Nephron progenitor cell (in vitro differentiated cells): ENCODE measurements at places on chromosomes 4 and X.
A peak's percentile ranks its signal among the peaks of the same experiment; 100 is the strongest.

- no peaks in the 10 kb centered on the region for H3K4me1 ChIP-seq
- H3K36me3 ChIP-seq = no peaks in the 10 kb centered on the region
- peaks cover 4% of the 10 kb centered on the region for H3K27me3 ChIP-seq
- no peak overlapping the region for H3K4me3 ChIP-seq
- no peak for DNase-seq
Measured at GRCh38 chrX:9127986-9128385, 94.1 kb upstream of the FAM9B start.

GRCh38 chr4:161702287-161702686 is 461.5 kb downstream of the FSTL5 start:
- no peak overlapping the region for H3K4me3 ChIP-seq
- H3K27ac ChIP-seq = no peak overlapping the region
- no peak for DNase-seq
- H3K27me3 ChIP-seq = peaks cover 3% of the 10 kb centered on the region
- no peaks in the 10 kb centered on the region for H3K4me1 ChIP-seq
- no peaks in the 10 kb centered on the region for H3K36me3 ChIP-seq

DNA sequence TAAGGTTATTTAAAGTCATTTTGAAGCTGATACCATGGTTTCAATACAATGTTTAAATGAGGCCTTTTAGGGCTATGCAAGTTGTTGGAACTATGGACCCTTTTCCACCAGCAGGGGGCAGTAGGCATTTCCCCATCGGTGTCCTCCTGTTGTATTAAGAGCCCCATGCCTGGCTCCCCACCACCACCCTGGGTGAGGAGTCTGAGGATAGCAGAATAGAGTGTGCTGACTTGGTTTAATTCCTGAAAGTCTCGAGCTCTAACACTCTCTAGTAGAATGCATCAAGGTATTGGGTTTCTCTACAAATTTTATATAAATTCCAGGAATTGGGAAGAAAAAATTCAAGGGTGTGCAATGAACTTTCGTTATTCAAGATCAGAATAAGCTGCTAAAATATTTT is 234.8 kb upstream of the JADE1 start:
- H3K27ac ChIP-seq = no peak overlapping the region
- H3K36me3 ChIP-seq = no peaks in the 10 kb centered on the region
- H3K4me3 ChIP-seq = no peak overlapping the region
- peaks cover 21% of the 10 kb centered on the region for H3K4me1 ChIP-seq

GRCh38 chr4:97394653-97395052 is 748.6 kb downstream of the STPG2 start:
- no peak overlapping the region for H3K27ac ChIP-seq
- no peaks in the 10 kb centered on the region for H3K36me3 ChIP-seq
- H3K27me3 ChIP-seq = peaks cover 3% of the 10 kb centered on the region

DNA sequence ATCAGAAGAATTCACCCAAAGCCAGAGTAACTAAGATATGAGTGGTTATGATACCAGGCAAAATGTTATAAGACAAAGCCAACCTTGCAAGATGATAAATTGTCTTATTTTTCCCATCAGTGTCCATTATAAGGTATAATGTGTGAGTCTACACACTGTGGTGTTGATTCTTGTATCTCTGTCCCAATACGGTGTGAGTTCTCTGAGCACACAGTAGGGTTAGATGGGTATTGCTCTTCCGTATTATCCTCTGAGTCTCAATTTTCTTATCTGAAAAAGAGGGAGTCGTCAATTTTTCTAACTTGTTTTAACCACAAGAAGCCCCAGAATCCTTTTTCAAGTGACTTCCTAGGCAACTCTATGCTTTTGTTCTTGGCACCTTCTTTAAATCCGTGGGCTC is 69.9 kb downstream of the HMGB2 start:
- peaks cover 9% of the 10 kb centered on the region for H3K4me1 ChIP-seq
- peaks cover 6% of the 10 kb centered on the region for H3K36me3 ChIP-seq
- peak overlapping the region; percentile 14 for H3K27ac ChIP-seq
- no peak for DNase-seq
- no peak overlapping the region for H3K4me3 ChIP-seq

DNA sequence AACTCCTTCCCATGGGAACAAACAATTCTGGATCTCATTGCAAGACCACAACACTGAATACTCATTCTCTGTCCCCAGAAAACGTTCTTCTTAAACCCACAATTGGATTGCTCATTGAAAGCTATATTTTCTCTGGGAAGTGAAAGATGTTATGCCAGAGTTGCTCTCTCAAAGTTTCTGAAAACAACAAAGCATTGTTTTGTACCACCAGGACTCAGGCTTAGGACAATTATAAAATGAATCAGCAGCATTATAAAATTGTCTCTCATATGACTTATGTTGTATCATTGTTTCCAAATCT is 26.5 kb downstream of the TFDP3 start:
- H3K27me3 ChIP-seq = peaks cover under 1% of the 10 kb centered on the region
- no peaks in the 10 kb centered on the region for H3K36me3 ChIP-seq
- H3K27ac ChIP-seq = peak overlapping the region; percentile 78
- H3K4me3 ChIP-seq = no peak overlapping the region
- no peak for DNase-seq
- H3K4me1 ChIP-seq = peaks cover 24% of the 10 kb centered on the region

- peaks cover 64% of the 10 kb centered on the region for H3K4me1 ChIP-seq
- H3K4me3 ChIP-seq = no peak overlapping the region
- no peak for DNase-seq
- H3K27me3 ChIP-seq = no peaks in the 10 kb centered on the region
- H3K27ac ChIP-seq = peak overlapping the region; percentile 56
Measured at GRCh38 chrX:9538544-9539045, 73.7 kb downstream of the TBL1X start.

- peaks cover 9% of the 10 kb centered on the region for H3K27me3 ChIP-seq
- H3K27ac ChIP-seq = no peak overlapping the region
- no peak overlapping the region for H3K4me3 ChIP-seq
- H3K36me3 ChIP-seq = peaks cover 5% of the 10 kb centered on the region
- H3K4me1 ChIP-seq = peaks cover 29% of the 10 kb centered on the region
Measured at GRCh38 chr4:83828601-83829000, 292.7 kb downstream of the GPAT3 start.

GRCh38 chr4:72977936-72978485 is 91.5 kb downstream of the COX18 start:
- no peak for DNase-seq
- H3K27ac ChIP-seq = no peak overlapping the region
- no peaks in the 10 kb centered on the region for H3K36me3 ChIP-seq
- no peaks in the 10 kb centered on the region for H3K27me3 ChIP-seq
- H3K4me1 ChIP-seq = peaks cover 5% of the 10 kb centered on the region
- H3K4me3 ChIP-seq = no peak overlapping the region

DNA sequence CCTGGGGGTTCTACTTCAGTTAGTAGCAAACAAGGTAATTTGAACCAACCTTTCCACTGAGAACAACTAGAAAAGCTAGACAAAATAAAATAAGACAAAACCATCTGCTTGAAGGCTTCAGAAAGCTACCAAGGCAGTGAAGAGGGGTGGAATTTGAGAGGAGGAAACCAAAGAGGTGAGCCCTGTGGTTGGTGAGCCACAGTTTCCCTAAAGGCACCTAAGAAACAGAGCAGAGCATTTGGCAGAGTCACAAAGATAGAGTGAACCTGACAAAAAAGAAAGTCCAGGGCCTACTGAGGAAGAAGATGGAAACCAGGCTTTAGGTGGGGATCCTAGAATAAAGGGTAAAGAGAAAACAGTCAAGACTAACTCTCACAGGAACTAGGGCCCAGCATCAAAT is 44.3 kb downstream of the CHST7 start:
- H3K27ac ChIP-seq = peak overlapping the region; percentile 46
- H3K27me3 ChIP-seq = no peaks in the 10 kb centered on the region
- H3K4me1 ChIP-seq = peaks cover 4% of the 10 kb centered on the region
- peaks cover 28% of the 10 kb centered on the region for H3K36me3 ChIP-seq

- no peak overlapping the region for H3K27ac ChIP-seq
- H3K27me3 ChIP-seq = peaks cover 6% of the 10 kb centered on the region
- peaks cover 63% of the 10 kb centered on the region for H3K36me3 ChIP-seq
- H3K4me1 ChIP-seq = peaks cover 29% of the 10 kb centered on the region
- no peak overlapping the region for H3K4me3 ChIP-seq
- no peak for DNase-seq
Measured at GRCh38 chrX:2374086-2374485, 126.7 kb downstream of the DHRSX start.

- H3K27ac ChIP-seq = no peak overlapping the region
- H3K4me1 ChIP-seq = peaks cover 26% of the 10 kb centered on the region
- no peak overlapping the region for H3K4me3 ChIP-seq
Measured at GRCh38 chr4:772776-773175, 53.2 kb downstream of the CPLX1 start.

- DNase-seq = no peak
- no peak overlapping the region for H3K4me3 ChIP-seq
- peaks cover 14% of the 10 kb centered on the region for H3K4me1 ChIP-seq
- no peak overlapping the region for H3K27ac ChIP-seq
Measured at GRCh38 chrX:19555683-19556082, 40.4 kb upstream of the MAP3K15 start.

- no peak overlapping the region for H3K27ac ChIP-seq
- no peaks in the 10 kb centered on the region for H3K36me3 ChIP-seq
- H3K4me3 ChIP-seq = no peak overlapping the region
- H3K4me1 ChIP-seq = no peaks in the 10 kb centered on the region
Measured at GRCh38 chr4:69470561-69470960, 25.1 kb downstream of the UGT2B4 start.

- DNase-seq = no peak
- no peaks in the 10 kb centered on the region for H3K27me3 ChIP-seq
- no peak overlapping the region for H3K4me3 ChIP-seq
- no peak overlapping the region for H3K27ac ChIP-seq
Measured at GRCh38 chrX:139795196-139795595, 87.2 kb upstream of the MCF2 start.

GRCh38 chr4:113316879-113317278 is 267.4 kb downstream of the ANK2 start:
- no peaks in the 10 kb centered on the region for H3K36me3 ChIP-seq
- no peaks in the 10 kb centered on the region for H3K4me1 ChIP-seq

GRCh38 chrX:110836001-110836400 is 40.4 kb upstream of the CHRDL1 start:
- H3K4me1 ChIP-seq = no peaks in the 10 kb centered on the region
- H3K27ac ChIP-seq = no peak overlapping the region
- H3K4me3 ChIP-seq = no peak overlapping the region
- no peak for DNase-seq
- H3K27me3 ChIP-seq = peaks cover 3% of the 10 kb centered on the region

- DNase-seq = peak; percentile 18
- peaks cover 10% of the 10 kb centered on the region for H3K27me3 ChIP-seq
- no peaks in the 10 kb centered on the region for H3K36me3 ChIP-seq
- H3K27ac ChIP-seq = peak overlapping the region; percentile 75
- peak overlapping the region; percentile 30 for H3K4me3 ChIP-seq
Measured at GRCh38 chrX:40434947-40435346, 145.8 kb upstream of the ATP6AP2 start.

GRCh38 chrX:134502686-134503085 is 42.7 kb downstream of the HPRT1 start:
- DNase-seq = no peak
- H3K4me3 ChIP-seq = no peak overlapping the region
- peaks cover 14% of the 10 kb centered on the region for H3K4me1 ChIP-seq
- H3K36me3 ChIP-seq = peaks cover 51% of the 10 kb centered on the region

GRCh38 chrX:100194082-100194775 is 215.8 kb downstream of the PCDH19 start:
- H3K27ac ChIP-seq = no peak overlapping the region
- peaks cover 11% of the 10 kb centered on the region for H3K27me3 ChIP-seq
- peaks cover 12% of the 10 kb centered on the region for H3K4me1 ChIP-seq
- DNase-seq = no peak

GRCh38 chr4:23631255-23631950 is 258.4 kb downstream of the PPARGC1A start:
- no peak overlapping the region for H3K4me3 ChIP-seq
- no peak for DNase-seq
- no peaks in the 10 kb centered on the region for H3K4me1 ChIP-seq
- no peaks in the 10 kb centered on the region for H3K36me3 ChIP-seq

- peaks cover 5% of the 10 kb centered on the region for H3K27me3 ChIP-seq
- H3K4me1 ChIP-seq = peaks cover 21% of the 10 kb centered on the region
- H3K36me3 ChIP-seq = no peaks in the 10 kb centered on the region
- DNase-seq = no peak
- no peak overlapping the region for H3K4me3 ChIP-seq
- H3K27ac ChIP-seq = peak overlapping the region; percentile 42
Measured at GRCh38 chr4:128782875-128783614, 26.5 kb upstream of the JADE1 start.

DNA sequence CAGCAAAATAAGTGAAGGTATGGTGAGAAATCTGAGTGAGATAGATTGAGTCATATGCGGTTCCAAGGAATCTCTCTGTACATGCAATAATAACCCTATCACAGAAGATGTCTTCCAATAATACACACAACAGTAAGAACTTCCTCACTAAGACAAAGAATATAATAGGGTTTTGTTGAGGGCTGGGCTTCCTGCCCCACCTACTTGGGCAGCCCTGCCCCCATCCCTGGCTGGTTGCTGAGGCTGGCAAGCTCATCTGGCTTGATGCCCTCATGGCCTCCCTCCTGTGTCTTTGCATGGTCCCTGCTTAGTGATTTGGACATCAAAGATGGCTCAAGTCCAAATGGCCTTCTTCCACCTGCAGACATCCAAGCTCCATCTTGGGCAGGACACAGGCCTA is 2.7 kb downstream of the GEMIN8 start:
- H3K4me1 ChIP-seq = peaks cover 29% of the 10 kb centered on the region
- no peak for DNase-seq
- no peak overlapping the region for H3K4me3 ChIP-seq

GRCh38 chr4:3786196-3786869 is 20.1 kb downstream of the ADRA2C start:
- H3K27ac ChIP-seq = no peak overlapping the region
- H3K27me3 ChIP-seq = peaks cover 16% of the 10 kb centered on the region
- H3K36me3 ChIP-seq = no peaks in the 10 kb centered on the region
- H3K4me1 ChIP-seq = peaks cover 13% of the 10 kb centered on the region
- H3K4me3 ChIP-seq = no peak overlapping the region
- DNase-seq = no peak

GRCh38 chr4:81052119-81053068 is 21.9 kb downstream of the BMP3 start:
- H3K36me3 ChIP-seq = no peaks in the 10 kb centered on the region
- H3K27me3 ChIP-seq = no peaks in the 10 kb centered on the region
- H3K4me3 ChIP-seq = no peak overlapping the region
- no peaks in the 10 kb centered on the region for H3K4me1 ChIP-seq

- no peaks in the 10 kb centered on the region for H3K36me3 ChIP-seq
- peak overlapping the region; percentile 74 for H3K4me3 ChIP-seq
- peak; percentile 57 for DNase-seq
- H3K4me1 ChIP-seq = peaks cover 77% of the 10 kb centered on the region
- no peak overlapping the region for H3K27ac ChIP-seq
Measured at GRCh38 chr4:4854649-4855295, 4.7 kb upstream of the MSX1 start.

GRCh38 chr4:164997324-164997723 is 19.9 kb upstream of the TRIM61 start:
- DNase-seq = no peak
- no peak overlapping the region for H3K4me3 ChIP-seq
- no peaks in the 10 kb centered on the region for H3K27me3 ChIP-seq
- no peaks in the 10 kb centered on the region for H3K36me3 ChIP-seq
- no peak overlapping the region for H3K27ac ChIP-seq

DNA sequence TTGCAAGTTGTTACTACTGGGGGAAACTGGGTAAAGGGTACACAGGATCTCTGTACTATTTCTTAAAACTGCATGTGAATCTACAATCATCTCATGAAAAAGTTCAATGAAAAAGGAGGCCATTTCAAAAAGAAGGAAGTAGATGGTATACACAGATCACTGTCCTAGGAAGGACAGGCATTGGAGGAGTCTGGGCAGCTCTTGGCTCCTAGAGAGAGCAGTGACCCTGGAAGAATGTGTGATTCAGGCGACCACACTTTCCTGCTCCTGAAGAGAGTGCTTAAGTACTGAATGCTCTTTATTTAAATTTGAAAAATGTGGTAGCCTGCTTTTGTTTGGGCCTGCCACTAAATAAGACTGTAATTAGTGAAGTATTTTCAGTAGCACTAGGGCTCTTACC is 318.1 kb upstream of the CASK start:
- H3K4me3 ChIP-seq = no peak overlapping the region
- H3K36me3 ChIP-seq = no peaks in the 10 kb centered on the region
- peaks cover 7% of the 10 kb centered on the region for H3K27me3 ChIP-seq
- H3K4me1 ChIP-seq = no peaks in the 10 kb centered on the region
- DNase-seq = no peak
